Esophagus squamous epithelium (tissue), 5 donors: ENCODE measurements at places on chromosomes 6 and 20.

- no peak for DNase-seq
Observed at GRCh38 chr20:15642109-15642508, 931.1 kb downstream of the KIF16B start.

GRCh38 chr6:17313971-17314370 is 32.8 kb downstream of the RBM24 start:
- DNase-seq, result no peak

GRCh38 chr20:39876976-39877635 is 811.9 kb downstream of the MAFB start:
- DNase-seq, result no peak

DNA sequence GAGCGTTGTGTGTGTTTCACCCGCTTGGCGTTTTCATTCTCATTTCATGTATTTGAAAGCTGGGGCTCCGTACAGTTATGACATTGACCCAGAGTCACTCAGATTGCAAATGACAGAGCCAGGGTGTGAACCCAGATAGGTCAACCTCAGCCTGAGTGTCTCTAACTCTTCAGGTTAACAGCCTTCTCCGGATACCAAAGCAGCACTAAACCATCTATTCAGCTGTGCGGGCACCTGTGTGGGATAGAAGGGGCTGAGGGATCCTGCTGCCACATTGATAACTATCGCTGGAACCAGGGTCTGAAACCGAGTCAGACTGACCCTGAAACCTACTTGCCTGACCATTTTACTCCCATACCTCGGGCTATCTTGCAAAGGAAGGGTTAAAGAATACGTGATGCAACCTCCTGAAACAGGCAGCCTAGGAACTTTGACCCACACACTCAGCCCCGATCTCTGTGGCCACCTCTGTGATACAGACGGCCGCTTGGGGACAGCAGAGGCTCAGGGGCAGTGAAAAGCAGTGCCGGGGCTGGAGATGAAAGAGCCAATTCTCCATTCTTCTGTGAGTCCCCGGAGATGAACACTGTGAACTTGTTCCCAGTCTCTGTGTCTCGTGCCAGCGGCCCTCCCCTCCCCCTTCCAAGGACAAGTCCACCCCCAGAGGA is 233.5 kb upstream of the QKI start:
- DNase-seq, result no peak

DNA sequence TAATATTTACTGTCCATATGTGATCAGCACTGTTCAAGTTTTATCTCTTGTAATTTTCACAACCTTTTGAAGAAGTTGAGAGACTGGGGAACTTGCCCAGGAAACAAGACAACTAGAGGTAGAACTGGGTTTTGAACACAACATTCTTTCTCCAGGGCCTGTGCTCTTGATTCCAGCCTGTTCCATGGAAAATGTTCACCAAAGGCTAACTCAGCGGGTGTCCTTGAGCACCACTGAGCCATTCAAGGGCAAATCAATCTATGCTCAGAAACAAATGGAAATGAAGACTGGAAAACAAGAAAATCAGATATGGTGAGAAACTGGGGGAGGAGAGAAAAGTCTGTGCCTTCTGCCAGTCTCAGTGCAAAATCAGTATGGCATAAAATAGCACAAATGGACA is 682.2 kb upstream of the AGPAT4 start:
- no peak for DNase-seq

GRCh38 chr6:169905041-169905807 is 153.8 kb downstream of the ERMARD start:
- no peak for DNase-seq

DNA sequence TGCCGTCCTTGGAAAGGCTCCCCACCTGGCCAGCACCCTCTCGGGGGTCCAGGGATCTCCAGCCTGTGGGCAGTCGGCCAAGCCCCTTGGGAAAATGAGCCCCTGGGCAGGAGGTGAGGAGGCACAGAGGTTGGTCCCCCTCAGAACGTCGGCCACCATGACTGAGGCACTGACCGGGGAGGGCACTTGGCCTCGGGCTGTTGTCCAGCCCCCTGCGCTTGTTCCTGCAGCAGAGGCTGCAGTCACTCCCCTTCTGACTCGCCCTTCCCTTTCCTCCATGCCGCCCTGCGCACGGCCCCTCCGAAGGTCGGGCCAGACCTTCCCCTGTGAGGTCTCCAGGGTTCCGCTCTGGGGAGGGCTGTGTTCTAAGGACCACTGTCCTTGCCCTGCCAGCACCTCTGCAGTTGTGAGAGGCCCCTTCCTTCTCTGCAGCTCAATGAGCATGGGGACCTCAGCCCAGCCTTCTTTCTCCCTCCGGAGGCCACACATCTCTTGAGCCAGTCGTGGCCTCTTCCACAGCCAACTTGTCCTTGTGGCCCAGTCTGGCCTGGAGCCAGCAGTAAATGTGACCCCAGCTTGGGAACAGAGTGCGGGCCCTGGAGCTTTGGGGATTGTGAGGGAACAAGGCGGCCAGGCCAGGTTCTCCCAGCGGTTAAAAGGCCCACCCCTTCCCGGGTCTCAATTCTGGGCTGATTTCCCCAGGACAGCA is 195.5 kb downstream of the DLL1 start:
- no peak for DNase-seq

DNA sequence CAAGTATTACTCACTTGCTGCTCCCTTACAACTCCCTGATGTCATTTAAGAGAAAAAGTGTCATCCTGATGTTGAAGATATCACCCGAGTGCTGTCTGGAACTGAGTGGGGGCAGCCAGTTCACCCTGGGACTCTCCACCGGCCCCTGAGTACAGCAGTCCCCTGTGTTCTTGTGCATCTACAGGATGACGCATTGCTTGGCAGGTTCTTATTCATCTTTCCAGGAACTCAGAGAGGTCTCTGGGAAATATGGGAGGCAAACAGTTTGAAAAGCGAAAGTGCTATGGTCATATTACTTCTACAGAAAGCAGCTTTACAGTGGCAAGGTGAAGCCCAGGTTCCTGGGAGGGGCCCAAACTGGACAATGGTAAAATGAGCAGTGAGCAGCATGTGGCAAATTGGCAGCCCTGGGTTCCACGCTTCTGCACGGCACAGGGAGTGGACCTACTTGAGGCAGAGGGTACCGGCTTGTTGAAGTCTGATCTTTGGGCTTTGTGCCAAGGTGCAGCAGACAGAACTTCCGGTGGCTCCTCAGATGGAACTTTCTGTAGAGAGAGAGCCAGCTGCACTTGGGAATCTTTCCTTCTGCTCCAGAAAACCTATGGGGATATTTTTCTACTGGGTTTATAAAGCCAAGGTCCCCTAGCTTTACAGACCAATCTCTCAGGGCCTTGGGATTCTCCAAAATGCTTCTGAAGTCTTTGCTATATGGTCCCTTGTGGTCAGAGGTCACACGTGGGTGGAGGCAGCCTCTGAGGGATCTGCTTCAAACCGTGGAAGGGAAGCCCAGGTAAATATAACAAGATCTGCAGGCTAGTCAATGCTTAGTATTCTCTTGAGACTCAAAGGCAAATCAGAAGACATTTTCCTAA is 128.3 kb downstream of the MAP3K7 start:
- DNase-seq, result no peak

GRCh38 chr20:40489886-40490285 is 199.2 kb downstream of the MAFB start:
- no peak for DNase-seq

- no peak for DNase-seq
Observed at GRCh38 chr6:389622-390021, 1.9 kb upstream of the IRF4 start.

GRCh38 chr6:85612690-85613474 is 19.2 kb upstream of the SNX14 start:
- no peak for DNase-seq
